ENCODE measurements at places on chromosomes 1 and 21.
A peak's percentile ranks its signal among the peaks of the same experiment; 100 is the strongest.

DNA sequence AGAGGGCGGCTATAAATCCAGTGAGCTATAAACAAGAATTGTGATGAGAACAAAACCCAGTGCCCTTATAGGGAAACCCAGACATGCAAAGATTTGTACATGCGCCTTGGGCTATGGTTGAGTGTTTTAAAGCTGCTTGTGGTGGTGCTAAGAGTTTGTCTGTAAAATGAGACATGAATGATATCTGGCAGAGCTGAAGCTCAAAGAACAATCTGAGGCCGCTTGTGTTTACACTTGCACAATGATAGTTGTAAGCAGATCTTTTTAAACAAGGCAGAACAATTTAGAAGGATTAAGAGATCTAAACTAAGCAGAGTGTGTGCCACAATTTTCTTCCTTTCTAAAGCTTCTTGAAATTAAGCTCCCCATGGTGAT lies 80.4 kb upstream of the ADAMTS5 start:
- no peak for DNase-seq

GRCh38 chr1:173960625-173961024 lies 43.5 kb upstream of the SERPINC1 start:
- no peak for DNase-seq

DNA sequence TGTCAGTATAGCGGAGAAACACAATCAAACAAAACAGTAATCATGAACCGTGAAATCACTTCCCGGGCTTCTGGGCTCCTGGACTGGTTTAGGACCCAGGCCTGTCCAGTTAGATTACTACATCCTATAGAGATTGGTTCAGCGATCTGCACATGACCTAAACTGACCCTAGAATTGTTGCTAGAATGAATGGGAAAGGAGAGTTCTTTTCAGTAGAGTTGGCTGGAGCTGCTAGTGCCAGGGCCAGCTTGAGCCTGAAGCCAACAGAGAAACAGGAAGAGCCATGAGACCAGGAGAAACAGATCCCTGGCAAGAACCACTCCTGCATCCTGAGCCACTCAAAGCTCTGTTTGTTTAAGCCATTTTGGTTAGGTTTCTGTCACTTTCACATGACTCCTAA lies 474.3 kb upstream of the C1orf87 start:
- DNase-seq = no peak

DNA sequence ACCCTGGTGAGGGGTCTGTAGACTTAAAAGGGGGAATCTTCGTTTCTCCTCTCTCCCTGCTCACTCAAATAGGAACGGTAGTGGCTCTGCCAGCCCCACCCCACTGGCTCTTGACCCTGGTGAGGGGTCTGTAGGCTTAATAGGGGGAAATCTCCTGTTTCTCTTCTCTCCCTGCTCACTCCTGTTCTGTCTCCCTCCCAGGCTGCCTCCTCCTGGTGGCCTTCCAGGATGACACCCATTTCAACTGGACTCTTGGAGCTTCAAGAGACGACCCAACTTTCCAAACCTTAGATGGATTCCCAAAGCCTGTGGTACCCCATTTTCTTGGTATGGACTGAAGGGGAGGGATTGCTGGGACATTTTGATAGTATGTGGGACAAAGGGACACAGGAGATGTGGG lies 1.4 kb upstream of the EPHB2 start:
- DNase-seq = no peak

DNA sequence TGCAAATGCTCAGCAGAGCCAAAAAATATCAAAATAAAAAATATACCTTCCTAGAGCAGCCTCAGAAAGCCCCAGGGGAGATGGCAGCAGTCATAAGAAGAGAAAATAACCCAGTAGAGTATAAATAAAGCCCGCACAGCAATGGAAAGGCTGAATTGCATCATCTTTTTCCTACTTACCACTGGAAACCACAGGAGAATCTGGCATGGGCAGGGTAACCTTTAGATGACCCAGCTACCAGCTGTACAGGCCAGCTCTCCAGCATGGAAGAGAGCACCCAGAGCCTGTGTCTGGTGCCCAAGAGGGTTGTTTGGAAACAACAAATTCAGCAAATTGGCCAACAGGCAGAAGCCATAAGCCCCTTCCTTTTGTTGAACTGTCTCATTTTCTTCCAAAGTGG lies 253.1 kb downstream of the OMA1 start:
- no peak for DNase-seq

GRCh38 chr1:89765774-89766173 lies 55.1 kb upstream of the LRRC8D start:
- no peak for DNase-seq

DNA sequence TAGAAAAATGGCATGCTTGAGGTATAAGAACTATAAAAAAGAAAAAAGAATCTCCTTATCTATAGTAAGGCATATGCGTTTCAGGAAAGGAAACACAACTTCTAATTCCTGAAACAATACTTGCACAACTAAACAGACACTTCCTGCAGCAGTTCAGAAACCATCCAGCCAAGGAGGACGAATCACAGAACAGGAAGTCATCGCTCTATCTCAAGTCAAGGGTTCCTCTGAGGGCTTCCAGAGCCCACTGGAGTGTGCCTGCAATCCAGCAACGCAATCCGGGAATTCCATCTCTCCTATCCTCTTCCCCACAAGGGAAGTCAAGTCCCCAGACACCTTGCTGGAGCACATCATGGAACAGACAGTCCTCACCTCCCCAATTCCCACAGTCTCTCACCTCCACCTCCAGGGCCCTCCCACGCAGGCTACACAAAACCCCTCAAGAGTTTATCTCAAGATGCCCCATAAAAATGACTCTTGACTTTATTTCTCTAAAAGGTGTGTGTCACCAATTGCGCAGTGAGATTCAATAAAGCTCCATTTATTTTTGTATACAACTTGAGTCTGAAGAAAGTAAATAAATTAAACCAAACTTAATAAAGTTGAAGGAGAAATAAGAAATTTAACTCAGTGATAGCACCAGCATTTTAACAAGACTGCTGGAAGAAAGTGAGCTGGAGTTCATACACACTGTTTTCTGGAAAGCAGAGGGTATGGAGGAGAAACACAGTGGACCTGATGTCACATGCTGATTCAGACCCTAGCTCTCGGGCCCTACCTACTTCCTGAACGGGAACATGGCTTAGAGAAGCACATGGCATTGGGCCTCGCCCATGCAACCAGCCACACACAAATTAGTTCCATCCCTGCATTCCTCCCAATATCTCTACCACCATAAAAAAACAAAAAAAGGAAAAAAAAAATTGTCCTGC lies 39.9 kb downstream of the SIPA1L2 start:
- DNase-seq = peak; percentile 53

GRCh38 chr1:99579691-99580172 lies 66.2 kb upstream of the PALMD start:
- DNase-seq = no peak

DNA sequence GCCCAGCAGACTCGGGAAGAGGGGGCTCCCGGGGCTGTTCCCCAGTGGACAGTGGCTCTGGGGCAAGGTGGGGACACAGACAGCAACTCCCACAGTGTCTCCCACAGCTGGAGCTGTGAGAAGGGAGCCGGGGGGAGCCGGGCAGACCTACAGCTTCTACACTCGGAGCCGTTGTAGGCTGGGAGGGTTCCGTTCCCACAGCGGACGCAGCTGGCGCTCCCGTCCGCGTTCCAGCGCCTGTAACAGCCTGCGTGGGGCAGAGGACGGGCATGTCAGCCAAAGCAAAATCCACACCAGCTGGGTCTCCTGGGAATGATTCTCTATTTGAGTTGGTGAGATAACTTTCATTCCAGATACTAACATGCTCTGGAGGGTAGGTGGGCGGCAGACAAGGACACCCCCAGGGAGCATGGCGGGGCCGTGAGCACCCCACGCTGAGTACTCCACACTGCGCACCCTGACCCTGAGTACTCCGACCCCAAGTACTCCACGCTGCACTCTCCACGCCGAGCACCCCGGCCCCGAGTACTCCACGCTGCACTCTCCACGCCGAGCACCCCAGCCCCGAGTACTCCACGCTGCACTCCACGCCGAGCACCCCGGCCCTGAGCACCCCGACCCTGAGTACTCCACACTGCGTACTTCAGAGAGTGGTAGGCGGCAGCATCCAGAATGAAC lies 13.4 kb upstream of the RNF223 start:
- no peak for DNase-seq
